Activated effector memory CD4-positive, alpha-beta T cell treated with anti-CD3 and anti-CD28 coated beads, Interleukin-2, amount 50 U/mL, for 16 hours (primary cell): ENCODE measurements at places on chromosomes 16 and 17.

DNA sequence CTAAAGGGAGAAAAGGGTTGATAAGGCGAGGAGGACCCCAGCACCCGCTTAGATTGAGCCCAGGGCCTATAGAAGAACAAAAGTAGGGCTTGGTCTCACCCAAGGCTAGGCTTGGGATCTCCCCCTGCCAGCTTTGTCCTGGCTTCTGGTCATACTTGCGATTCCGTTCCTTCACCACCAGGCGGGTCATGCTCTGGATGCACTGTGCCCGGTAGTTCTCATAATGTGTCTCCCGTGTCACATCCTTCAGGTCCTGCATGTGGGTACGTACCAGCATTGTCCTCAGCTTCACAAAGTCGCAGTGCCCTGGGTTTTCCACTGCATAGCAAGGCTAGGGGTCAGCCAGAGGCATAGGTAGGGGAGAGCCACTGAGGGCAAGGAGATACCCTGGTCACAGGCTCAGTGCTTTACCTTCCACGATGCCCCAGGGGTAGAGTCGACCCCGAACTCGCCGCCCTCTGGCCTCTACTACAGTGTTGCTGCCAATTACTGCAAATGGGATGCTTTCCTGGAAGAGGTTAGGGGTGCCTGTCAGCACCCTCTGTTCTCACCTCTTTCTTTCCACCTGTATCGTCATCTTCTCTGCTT, 6.5 kb upstream of the MTMR4 start:
- DNase-seq = no peak

GRCh38 chr17:51419476-51419875, 159.1 kb downstream of the UTP18 start:
- no peak for DNase-seq

GRCh38 chr17:41652461-41652970, 28.1 kb upstream of the KRT17 start:
- no peak for DNase-seq

GRCh38 chr16:87856791-87857228, 12.5 kb downstream of the SLC7A5 start:
- DNase-seq = no peak

DNA sequence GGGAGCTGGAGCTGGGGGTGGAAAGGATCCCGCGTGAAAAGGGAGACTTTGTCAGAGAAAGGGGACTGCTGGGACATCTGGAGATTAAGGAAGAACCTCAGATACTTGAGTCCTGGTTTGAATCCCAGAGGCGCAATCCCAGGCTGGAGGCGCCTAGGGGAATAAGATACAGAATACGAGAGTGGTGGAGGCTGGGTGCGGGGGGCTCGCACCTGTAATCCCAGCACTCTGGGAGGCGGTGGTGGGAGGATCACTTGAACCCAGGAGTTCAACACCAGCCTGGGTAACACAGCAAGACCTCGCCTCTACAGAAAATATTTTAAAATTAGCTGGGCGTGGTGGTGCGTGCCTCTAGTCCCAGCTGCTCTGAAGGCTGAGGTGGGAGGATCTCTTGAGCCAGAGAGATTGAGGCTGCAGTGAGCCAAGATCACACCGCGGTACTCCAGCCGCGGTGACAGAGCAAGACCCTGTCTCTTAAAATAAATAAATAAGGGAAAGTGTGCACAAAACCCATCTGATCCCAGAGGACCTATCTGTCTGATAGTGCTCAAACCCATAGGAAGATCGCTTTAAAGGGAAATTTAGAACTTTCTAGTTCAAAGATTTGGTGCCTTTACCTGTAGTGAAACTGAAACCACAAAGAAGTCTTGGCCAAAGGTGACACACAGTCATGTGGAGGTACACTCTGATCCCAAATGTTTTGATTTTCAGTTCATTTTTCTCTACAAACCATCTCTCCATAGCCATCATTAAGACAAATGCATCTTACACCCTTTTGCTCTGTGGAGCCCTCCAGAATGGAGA, 617 bp upstream of the SCRN2 start:
- no peak for DNase-seq
